ENCODE measurements at places on chromosomes 2 and 18. TPM values are rescaled to one million over a fixed set of nuclear protein-coding genes. Genes with fewer than 3 reads are reported as not detected.

DNA sequence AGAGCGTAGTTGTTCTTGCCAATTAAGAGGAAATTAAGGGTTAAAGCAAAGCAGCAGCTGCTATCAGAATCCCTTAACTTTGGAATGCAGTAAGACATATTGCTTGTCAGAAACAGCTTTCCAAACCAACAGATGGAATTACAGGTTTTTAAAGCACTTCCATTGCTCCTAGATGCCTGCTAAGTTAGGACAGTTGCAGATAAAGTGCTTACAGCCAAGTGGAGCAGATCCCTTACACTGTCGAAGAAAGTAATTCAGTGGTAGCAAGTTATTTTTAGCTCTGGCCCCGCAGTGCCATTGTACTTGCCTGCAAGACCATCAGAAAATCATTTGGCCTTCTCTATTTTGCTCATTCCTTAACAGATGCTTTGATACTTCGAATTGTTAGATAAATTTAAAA is 5.4 kb downstream of the PDK1 start:
- H3K36me3 ChIP-seq: peaks cover 13% of the 10 kb centered on the region
- H3K4me1 ChIP-seq: no peaks in the 10 kb centered on the region
- H3K27ac ChIP-seq: no peak overlapping the region
- H3K4me3 ChIP-seq: no peak overlapping the region

GRCh38 chr2:101038455-101039255 is 36.6 kb downstream of the RPL31 start:
- H3K4me1 ChIP-seq: no peaks in the 10 kb centered on the region
- H3K4me3 ChIP-seq: no peak overlapping the region
- peaks cover 18% of the 10 kb centered on the region for H3K36me3 ChIP-seq
- DNase-seq: no peak
- H3K27ac ChIP-seq: no peak overlapping the region
- no peaks in the 10 kb centered on the region for H3K27me3 ChIP-seq

DNA sequence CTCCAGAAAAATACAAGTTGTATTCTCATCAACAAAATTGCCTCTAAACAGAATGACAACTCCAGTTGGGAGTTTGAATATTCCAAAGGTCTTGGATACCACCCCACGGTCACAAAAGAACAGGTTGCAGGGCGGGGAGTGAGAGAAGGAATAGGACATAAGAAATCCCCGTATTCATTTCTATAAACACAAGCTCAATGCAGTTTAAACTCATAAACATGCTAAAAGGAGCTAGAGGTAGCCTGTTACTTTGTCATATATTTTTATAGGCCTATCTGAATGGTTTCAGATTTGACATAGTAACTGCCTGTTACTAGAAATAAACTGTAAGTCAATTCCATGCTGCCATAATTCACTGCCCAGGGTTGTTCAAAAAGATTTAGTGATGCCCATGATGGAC is 567.5 kb downstream of the BCL11A start:
- no peaks in the 10 kb centered on the region for H3K36me3 ChIP-seq
- no peak overlapping the region for H3K4me3 ChIP-seq
- no peak overlapping the region for H3K27ac ChIP-seq
- no peak for DNase-seq
- H3K4me1 ChIP-seq: no peaks in the 10 kb centered on the region

The SLC8A1 gene
- 5.6 TPM for total RNA-seq

- peaks cover 59% of the 10 kb centered on the region for H3K36me3 ChIP-seq
- no peaks in the 10 kb centered on the region for H3K27me3 ChIP-seq
- no peak for DNase-seq
- H3K4me3 ChIP-seq: no peak overlapping the region
- no peak overlapping the region for H3K27ac ChIP-seq
- H3K4me1 ChIP-seq: no peaks in the 10 kb centered on the region
These were observed 60.1 kb downstream of the SLC66A3 start for GRCh38 chr2:11215407-11215806.

The VAMP8 gene
- total RNA-seq: 10.0 TPM

The STARD6 gene
- total RNA-seq: not detected

The GALNT1 gene
- total RNA-seq: 37.5 TPM

DNA sequence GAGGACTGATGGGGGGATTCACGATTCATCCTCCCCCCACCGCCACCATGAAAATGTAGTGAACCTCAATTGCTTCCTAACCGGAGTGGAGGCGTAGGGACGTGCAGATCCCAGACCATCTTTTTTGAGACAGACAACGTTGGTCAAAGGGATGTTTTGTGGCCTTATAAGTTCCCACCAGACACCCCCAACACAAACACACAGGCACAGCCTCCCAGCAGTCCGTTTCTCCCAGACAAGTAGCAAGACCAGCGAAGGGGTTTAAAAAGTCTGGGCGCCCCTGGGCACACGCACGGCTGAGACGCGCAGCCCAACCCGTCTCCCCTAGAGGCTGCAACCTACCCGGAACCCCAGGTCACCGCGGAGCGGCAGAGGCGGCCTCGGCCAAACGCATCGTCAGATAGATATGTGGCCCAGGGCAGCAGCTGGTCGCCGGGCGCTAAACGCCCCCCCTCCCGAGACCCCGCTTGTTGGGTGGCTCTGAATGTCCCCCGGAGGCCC is 1.3 kb downstream of the GBX2 start:
- no peaks in the 10 kb centered on the region for H3K36me3 ChIP-seq
- H3K4me1 ChIP-seq: peaks cover 22% of the 10 kb centered on the region
- H3K27ac ChIP-seq: no peak overlapping the region
- peaks cover 44% of the 10 kb centered on the region for H3K27me3 ChIP-seq

The OTOS gene
- not detected for total RNA-seq

GRCh38 chr2:65577654-65578053 is 145.3 kb upstream of the SPRED2 start:
- no peak overlapping the region for H3K4me3 ChIP-seq
- no peak for DNase-seq
- peak overlapping the region; percentile 78 for H3K27ac ChIP-seq
- H3K4me1 ChIP-seq: peaks cover 2% of the 10 kb centered on the region
- H3K36me3 ChIP-seq: no peaks in the 10 kb centered on the region
- no peaks in the 10 kb centered on the region for H3K27me3 ChIP-seq

The PSMA8 gene
- total RNA-seq: not detected

DNA sequence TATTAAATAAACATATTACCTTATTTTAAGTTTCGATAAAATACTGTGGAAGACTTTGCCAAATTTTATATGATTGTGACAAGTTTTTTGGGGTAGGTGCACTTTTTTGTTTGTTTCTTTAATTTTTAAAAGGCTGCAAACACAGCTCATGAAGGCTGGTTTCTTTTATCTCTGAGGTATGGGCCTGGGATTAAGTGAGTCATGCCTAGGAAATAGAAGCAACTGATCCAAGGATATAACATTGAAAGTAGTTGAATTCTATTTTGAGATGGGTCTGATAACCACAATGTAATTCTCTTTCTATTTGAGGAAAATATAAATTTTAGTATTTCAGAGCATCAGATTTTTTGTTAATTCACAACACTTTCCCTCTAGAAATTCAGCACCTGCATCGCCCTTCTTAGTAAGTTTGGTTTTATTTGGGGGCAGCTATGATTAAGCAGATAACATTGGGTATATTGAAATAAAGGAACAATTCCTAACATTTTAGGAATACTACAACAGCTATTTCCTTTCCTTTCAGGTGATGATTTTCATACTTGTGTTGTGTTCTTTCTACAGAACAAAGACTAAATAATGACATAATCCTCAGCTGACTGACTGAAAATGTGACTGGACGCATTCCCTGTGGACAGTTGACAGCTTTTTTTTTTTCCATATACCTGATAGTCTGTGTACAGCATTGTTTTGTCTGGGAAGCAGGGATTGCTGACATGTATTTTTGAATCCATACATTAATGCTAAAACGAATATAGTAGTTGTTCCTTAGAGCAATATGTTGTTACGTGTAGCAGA is 16.8 kb downstream of the RBM45 start:
- no peak overlapping the region for H3K27ac ChIP-seq
- no peaks in the 10 kb centered on the region for H3K27me3 ChIP-seq

GRCh38 chr18:68769461-68769860 is 28.4 kb upstream of the CCDC102B start:
- no peaks in the 10 kb centered on the region for H3K4me1 ChIP-seq
- H3K27me3 ChIP-seq: no peaks in the 10 kb centered on the region
- no peak overlapping the region for H3K4me3 ChIP-seq
- no peaks in the 10 kb centered on the region for H3K36me3 ChIP-seq

- H3K4me3 ChIP-seq: no peak overlapping the region
- no peak for DNase-seq
- H3K27me3 ChIP-seq: no peaks in the 10 kb centered on the region
- peak overlapping the region; percentile 60 for H3K27ac ChIP-seq
- no peaks in the 10 kb centered on the region for H3K36me3 ChIP-seq
These were observed 75.2 kb upstream of the SLC14A2 start for GRCh38 chr18:45540125-45540524.

DNA sequence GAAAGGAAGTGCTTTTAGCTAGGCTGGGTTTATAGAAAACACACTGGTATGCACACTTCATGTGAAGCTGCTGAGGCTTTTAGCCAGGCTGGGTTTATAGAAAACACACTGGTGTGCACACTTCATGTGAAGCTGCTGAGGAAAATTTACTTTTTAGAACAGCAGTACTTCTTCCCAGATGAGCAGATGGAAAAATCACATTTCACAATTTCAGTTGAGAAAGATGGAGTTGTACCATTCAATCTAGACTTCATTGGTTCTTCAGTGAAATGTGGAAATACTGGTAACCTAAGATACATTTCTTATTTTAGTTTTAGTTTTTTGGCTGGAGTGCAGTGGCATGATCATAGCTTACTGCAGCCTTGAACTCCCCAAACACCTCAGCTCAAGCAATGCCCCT is 11.1 kb downstream of the SNTG2 start:
- no peaks in the 10 kb centered on the region for H3K36me3 ChIP-seq
- H3K27ac ChIP-seq: no peak overlapping the region
- DNase-seq: no peak
- no peaks in the 10 kb centered on the region for H3K27me3 ChIP-seq

The TNFAIP6 gene
- 13.6 TPM for total RNA-seq

GRCh38 chr18:7987284-7987976 is 420.3 kb downstream of the PTPRM start:
- DNase-seq: no peak
- no peak overlapping the region for H3K27ac ChIP-seq
- H3K4me3 ChIP-seq: no peak overlapping the region
- no peaks in the 10 kb centered on the region for H3K36me3 ChIP-seq
- H3K27me3 ChIP-seq: no peaks in the 10 kb centered on the region

- H3K27ac ChIP-seq: no peak overlapping the region
- no peaks in the 10 kb centered on the region for H3K4me1 ChIP-seq
- H3K27me3 ChIP-seq: no peaks in the 10 kb centered on the region
- H3K4me3 ChIP-seq: no peak overlapping the region
These were observed 108.1 kb downstream of the ARHGEF33 start for GRCh38 chr2:38997781-38998180.
